ENCODE measurements at places on chromosomes 5 and 9.

GRCh38 chr9:93261735-93262523, 78.0 kb downstream of the WNK2 start:
- no peak for DNase-seq

DNA sequence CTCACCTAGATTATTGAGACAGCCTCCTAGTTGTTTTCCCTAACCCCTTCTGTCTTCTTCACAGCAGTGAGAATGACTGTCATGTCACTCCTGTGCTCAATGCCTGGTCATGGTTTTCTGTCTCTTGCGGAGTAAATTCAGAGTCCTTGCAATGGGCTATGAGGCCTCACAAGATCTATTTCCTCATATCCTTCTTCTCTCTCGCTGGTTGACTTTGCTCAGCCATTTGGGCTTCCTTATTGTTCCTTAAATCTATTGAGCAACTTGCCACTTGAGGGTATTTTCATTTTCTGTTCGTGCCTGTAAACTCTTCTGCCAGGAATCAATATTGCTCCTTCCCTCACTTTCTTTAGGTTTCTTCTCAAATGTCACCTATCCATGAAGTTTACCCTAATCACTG, 9.0 kb downstream of the PPP3R2 start:
- no peak for DNase-seq

DNA sequence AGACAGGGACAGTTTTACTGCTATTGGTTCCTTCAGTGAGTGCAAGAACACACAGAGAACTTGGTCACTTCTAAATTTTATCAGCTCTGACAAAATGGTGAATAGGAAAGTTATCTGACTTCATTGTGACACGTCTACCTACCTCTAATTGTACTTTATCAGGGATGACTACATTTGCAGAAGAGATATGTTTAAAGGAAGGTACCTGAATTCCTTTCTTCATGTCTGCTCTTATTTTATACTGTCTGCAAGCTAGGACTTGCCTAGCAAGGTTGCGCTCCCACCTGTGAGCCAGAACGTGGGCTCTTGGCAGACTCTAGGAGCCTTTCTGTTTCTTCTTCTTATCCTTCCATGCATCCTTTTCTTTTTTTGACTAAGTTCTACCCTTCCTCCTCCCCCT, 1.6 kb downstream of the SLC27A6 start:
- DNase-seq = no peak

DNA sequence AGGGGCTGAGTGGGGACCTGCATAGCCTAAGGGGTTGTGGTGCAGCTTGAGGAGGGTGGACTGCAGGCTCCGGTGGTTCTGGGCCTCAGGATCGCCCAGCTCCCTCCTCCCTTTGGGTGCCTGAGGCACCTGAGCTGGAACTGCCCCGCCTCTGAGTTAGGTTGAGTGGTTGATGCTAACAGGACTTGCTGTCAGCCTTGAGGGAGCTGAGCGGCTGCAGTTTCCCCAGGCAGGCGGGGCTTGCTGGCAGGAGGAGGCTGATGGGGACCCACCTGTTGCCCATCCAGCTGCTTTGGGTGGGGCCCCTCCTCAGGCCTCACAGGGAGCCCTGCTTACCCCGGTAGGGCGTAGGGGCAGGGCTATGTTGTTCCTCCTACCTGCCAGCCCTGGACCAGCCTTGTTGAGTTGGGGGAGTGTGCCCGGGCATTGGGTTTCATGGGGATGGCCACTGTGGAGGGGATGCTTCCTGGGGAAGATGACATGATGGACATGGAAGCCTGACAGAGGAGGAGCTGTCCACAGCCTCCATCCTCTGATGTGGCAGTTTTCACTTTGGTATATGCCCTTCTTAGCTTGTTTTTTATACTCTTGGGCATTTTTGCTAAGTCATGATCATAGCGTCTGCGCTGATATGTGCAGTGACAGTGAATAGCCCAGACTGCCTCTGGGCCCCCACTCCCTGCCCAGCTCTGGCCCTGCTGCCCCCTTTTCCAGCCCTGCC, 14.3 kb downstream of the WNK2 start:
- DNase-seq = no peak

DNA sequence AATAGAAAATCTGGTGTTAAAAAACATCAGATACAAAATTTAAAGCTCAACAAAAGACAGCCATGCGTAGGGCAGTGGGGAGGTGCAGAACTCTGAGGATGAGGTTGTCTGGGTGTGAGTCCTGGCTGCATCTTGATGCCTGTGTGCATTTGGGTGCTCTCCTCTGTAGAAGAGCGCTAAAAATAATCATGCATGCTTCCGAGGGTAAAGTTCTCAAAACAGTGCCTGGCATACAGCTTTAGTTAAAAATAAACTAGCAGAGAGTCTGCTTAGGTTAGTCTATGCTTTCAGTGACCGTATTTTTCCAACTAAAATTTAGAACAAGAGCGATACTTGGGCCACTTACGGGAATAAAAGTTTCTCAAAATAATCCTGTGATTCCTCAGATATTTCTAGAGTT, 55.5 kb upstream of the SPATA31C2 start:
- no peak for DNase-seq

DNA sequence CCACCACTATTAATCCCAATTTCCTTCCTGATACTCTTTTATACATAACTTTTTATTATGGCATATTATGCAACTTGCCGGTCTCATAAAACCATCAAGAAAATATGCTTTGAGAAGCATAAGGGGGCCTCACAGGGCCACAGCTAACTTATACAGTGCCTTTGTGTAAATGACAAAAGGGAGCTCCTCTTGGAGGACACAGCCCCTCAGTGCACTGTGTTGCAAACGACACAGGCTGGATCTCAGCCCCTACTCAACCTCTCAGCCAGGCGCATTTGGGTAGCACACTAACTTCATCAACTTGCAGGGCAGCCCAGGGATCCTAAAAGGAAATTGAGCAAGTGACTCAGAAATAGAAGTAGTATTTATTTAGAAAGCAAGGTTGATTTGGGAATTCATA, 35.4 kb downstream of the RIGI start:
- no peak for DNase-seq

DNA sequence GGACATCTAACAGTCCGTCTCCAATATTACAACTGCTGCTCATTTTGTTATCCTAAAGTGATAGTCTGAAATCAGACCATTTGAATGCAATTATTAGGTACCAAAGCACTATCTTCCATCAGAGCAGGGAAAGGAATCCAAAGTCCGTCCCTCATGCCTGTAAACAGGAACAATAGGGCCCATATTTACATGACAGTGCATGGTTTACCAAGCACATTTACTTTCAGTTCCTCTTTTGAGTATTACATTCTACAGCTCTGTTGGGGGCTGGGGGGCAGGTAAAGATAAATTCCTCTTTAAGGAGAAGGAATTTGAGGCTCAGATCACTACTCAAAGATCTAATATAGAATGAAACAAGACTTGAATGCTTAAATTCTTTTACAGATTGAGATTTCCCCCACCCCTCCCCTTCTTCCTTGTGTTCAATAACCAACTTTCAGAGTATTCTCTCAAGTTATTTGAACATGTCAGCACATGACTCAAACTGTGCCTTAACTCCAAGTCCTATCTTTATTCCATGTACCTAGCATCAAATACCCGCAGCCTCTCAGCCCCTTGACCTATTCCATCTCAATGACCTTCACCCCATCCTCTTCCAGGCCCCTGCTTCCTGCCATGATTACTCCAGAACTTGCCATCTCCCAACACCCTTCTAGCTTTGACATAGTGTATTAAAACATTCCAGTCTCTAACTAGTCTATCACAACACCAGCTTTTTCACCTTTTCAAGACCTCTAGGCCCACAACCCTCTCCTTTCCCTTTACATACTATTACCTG, 71.0 kb downstream of the BRINP1 start:
- DNase-seq = no peak

DNA sequence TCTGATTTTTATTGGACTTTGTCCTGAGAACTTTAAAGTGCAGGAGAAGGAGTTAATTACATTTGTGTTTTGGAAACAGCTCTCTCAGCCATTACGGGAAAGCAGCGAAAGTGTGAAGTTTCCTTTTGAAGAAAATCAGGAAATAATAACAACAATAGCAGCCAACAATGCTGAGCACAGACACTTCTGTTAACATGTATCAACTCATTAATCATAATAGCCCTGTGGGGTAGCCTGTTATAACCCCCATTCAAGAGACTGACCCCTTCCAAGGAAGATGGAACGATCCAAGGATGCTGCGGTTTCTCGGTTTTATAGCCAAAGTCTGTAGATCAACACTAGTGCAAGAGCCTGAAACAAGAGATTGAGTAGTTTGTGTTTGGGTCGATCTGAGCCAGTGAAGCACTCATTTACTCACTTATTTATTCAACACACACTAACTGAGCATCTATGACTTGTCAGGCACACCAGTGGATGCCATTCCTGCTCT, 195.5 kb downstream of the DRD1 start:
- no peak for DNase-seq

GRCh38 chr5:30736669-30737068, 456.8 kb upstream of the CDH6 start:
- no peak for DNase-seq
